ENCODE measurements at places on chromosomes 4 and X. TPM values are rescaled to one million over a fixed set of nuclear protein-coding genes. Genes with fewer than 3 reads are reported as not detected.

NDUFB11 gene
- 111 TPM for total RNA-seq

KIF4A gene
- total RNA-seq = 41.5 TPM

- peaks cover 10% of the 10 kb centered on the region for H3K27me3 ChIP-seq
- H3K4me1 ChIP-seq = no peaks in the 10 kb centered on the region
- H3K36me3 ChIP-seq = no peaks in the 10 kb centered on the region
- H3K27ac ChIP-seq = no peak overlapping the region
- DNase-seq = no peak
- no peak overlapping the region for H3K4me3 ChIP-seq
Measured at GRCh38 chr4:151960449-151961230, 199.8 kb upstream of the GATB start.

DNA sequence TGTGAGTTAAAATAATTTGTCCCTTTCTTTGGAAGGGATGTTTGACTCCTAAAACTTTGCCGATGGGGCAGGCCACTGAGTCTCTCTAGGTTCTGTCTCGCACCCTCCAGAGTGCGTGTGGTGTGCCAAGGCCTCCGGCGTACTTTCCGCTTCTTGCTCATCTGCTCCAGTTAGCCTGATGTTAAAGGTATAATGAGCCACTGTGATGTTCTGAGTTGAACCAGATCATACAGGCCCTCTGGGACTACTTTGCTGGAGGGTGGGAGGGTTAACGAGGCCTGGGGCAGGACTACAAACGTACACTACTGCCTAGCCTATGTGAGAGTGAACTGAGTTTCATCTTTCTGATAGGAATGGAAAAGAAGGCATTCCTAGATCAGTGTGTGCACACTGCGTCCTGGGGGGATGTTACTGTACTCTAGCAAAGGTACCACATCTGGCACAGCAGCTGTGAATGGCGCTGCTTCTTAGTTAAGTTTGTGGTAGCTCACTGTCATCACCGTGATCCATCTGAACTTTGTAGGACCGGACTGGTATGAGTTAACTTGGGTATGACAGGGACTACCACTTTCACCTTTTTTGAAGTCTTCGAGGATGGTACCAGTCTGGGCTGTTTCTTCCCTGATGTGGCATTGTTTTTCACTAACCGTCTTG is 60.2 kb downstream of the RGS12 start:
- no peak overlapping the region for H3K27ac ChIP-seq
- H3K4me1 ChIP-seq = peaks cover 3% of the 10 kb centered on the region
- H3K27me3 ChIP-seq = peaks cover 2% of the 10 kb centered on the region

- DNase-seq = no peak
- no peak overlapping the region for H3K27ac ChIP-seq
- H3K27me3 ChIP-seq = no peaks in the 10 kb centered on the region
Measured at GRCh38 chr4:64940698-64941097, 531.4 kb upstream of the TECRL start.

DNA sequence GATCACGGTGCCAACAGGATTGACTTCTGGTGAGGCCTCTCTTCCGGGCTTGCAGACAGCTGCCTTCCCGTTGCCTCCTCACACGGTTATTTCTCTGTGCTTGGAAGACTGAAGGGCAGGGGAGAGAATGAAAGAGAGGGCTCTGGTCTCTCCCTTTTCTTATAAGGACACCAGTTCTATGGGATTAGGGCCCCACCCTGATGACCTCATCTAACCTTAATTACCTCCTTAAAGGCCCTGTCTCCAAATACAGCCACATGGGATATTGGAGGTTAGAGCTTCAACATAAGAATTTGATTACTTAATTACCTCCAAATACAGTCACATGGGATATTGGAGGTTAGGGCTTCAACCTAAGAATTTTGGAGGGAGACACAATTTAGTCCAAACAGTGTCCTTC is 46.5 kb downstream of the EVC start:
- no peaks in the 10 kb centered on the region for H3K27me3 ChIP-seq
- H3K4me3 ChIP-seq = no peak overlapping the region
- no peaks in the 10 kb centered on the region for H3K36me3 ChIP-seq
- DNase-seq = no peak
- peaks cover 4% of the 10 kb centered on the region for H3K4me1 ChIP-seq

- H3K27me3 ChIP-seq = no peaks in the 10 kb centered on the region
- no peak overlapping the region for H3K4me3 ChIP-seq
- H3K4me1 ChIP-seq = no peaks in the 10 kb centered on the region
- H3K36me3 ChIP-seq = no peaks in the 10 kb centered on the region
- DNase-seq = no peak
Measured at GRCh38 chr4:156939801-156940200, 31.8 kb downstream of the PDGFC start.

RHOXF2B gene
- not detected for total RNA-seq

Measured in activated CD4-positive, alpha-beta T cell treated with anti-CD3 and anti-CD28 coated beads, Interleukin-2, amount 10 ng/mL, durations not matched to agents 7 days and 5 days (primary cell).